ENCODE measurements at places on chromosomes 4 and X. TPM values are rescaled to one million over a fixed set of nuclear protein-coding genes. Genes with fewer than 3 reads are reported as not detected.

Gene DCAF12L2
- not detected for total RNA-seq

Gene ZAR1
- not detected for total RNA-seq

Gene SFRP2
- total RNA-seq = not detected

Gene SPARCL1
- total RNA-seq = not detected

Gene SYP
- 1.3 TPM for total RNA-seq

Gene PRSS12
- not detected for total RNA-seq

Gene ZDHHC15
- total RNA-seq = 0.02 TPM

Gene TMPRSS11D
- total RNA-seq = not detected
